Ammon's horn (tissue), 1 donor: ENCODE measurements at places on chromosomes 7 and 10.

DNA sequence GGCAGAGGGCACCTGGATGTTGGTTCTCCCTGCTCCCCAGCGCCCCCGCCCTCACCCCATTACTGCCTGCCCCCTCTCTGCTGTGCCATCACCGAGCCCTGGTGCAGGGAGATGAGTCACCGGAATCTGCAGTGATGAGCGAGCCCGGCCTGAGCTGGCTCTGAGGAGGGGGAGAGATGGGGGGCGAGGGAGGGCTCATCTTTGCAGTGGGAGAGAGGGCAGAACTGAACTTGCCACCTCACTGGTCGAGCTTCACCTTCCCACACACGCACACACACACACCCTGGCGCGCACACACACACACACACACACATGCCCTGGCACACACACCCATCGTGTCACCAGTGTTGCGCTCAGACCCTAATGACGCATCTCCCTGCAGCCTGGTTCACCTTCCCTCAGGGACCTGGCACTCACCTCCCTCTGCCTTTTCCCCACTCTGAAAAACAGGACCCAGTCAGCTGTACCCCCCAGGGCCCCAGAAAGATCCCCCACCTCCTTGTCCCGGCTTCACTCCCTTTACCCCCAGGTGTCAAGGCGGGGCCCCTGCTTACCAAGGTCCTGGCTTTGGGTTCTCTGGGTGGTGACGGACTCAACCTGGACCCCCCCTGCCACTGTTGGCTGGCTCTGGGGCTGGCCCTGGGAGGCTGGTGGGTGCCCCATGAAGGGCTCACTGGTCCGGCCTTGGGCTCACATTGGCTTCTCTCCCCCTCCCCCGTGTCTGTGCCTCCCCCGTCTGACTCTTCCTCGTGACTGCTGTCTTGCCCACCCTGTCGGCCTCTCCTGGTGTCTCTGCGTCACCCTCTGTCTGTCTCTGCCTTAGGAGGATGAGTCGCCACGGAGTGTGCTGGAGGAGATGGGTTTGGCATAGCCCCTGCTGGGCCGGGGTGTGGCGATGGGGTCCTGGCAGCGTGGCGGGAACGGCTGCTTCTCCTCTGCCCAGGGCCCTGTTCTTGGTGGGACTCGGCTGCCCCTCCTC lies 5.4 kb downstream of the VGF start:
- DNase-seq = peak; percentile 48

GRCh38 chr7:112771166-112771565 lies 19.0 kb downstream of the TMEM168 start:
- DNase-seq = no peak

DNA sequence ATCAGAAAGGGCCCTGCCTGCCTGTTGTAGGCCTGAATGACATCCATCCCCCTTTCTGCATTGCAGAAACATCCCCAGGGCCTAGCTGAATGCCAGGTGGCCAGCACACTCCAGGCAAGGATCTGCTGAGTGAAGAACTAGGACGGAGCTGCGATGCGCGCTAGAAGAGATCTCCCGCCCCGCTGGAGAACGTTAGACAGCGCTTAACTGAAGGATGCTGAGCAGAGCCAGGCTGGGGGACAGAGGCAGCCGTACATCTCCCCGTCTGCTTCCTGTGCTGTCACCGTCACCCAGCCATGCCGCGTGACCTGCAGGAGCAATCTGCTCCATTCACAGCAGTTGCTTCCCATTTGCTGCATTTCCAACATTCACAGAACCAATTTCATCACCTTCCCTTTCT lies 73.3 kb downstream of the FAM53B start:
- DNase-seq = peak; percentile 82

- peak; percentile 31 for DNase-seq
These were observed 84.7 kb downstream of the SNX10 start for GRCh38 chr7:26376175-26376917.

DNA sequence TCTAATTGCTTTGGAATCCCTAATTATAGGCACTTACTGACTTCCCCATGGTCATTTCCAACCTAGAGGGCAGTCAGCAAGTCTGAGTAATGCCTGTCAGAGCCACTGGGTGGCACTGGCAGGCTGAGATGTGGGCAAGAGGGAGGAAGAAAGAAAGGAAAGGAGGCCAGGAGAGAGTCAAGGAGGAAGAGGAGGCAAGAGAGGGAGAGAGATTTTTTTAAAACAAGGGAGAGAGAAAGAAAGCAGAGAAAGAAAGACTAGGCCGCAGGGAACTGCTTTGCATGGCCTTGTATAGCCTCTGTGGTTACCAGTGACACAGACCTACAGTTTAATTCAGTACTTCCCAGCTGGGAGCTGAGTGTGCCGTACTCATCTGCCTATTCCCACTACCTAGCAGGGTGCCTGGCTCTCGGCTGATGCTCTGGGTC lies 210.4 kb upstream of the ADO start:
- DNase-seq = peak; percentile 80
